ENCODE measurements at places on chromosomes 2 and 18.

GRCh38 chr2:120265006-120265405 is 12.4 kb downstream of the RALB start:
- no peak for DNase-seq

DNA sequence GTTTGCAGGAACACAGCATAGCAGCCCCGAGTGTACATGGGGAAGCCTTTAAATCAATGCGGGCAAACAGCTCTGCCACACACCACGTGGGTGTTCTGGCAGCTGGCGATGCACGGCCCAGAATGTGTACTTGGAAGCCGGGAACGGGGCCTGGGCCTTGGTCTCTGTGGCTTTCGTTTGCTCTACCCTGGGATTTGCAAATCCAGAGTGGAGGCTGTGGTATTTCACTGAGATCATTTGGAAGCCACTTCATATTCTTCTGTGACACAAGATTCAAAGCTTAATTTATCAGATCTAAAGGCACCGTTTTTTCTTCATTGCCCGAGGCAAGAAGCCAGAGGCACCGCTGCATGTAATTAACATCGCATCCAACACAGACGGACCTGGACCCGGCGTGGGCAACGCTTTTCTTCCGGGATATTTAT is 246.3 kb upstream of the MYT1L start:
- DNase-seq = no peak

DNA sequence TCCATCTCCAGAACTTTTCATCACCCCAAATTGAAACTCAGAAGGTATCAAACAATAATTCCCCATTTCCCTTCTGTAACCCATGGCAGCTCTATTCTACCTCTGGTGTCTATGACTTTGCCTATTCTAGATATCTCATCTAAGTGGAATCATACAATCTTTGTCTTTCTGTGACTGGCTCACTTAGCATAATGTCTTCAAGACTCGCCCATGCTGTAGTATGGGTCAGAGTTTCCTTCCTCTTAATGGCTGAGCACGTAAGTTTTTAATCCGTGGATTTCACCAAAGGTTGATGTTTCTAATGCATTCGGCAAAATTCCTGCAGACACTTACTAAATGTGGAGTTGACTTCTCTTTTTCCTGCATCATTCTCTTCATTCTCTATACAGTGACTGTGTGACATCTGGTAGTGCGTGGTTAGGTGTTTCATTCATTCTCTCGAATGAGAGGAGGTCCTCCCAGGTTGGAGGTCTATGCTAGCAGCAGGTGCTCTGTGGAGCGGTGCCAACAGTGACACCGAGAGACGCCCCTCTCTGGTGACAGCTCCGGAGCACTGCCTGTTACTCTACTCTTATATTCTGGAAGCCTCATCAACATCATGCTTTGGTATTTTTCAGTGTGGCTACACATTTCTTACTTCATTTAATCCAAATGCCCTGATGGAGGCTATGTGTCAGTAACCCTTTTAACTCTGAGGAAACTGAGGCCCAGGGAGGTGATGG is 50.1 kb downstream of the ATOH8 start:
- no peak for DNase-seq

GRCh38 chr18:21099442-21099841 is 12.2 kb downstream of the ROCK1 start:
- peak; percentile 82 for DNase-seq

DNA sequence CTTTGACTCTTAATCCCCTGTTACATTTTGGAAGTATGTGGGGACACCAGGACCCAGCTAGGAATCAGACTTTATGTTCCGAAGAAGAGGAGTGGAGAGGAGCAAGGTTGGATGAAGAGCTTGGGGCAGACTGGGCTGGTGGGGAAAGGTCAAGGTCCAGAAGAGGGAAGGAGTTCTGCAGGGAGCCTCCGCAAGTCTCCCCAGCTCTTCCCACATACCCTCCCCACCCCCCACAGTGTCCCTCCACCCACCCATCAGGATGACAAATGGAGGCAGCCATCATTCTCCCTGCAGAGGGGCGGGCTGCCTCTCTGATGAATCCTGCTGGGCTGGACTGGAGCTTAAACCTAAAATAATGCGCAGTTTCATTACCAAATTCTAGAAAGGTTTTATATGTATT is 77.2 kb downstream of the ACKR3 start:
- DNase-seq = no peak

DNA sequence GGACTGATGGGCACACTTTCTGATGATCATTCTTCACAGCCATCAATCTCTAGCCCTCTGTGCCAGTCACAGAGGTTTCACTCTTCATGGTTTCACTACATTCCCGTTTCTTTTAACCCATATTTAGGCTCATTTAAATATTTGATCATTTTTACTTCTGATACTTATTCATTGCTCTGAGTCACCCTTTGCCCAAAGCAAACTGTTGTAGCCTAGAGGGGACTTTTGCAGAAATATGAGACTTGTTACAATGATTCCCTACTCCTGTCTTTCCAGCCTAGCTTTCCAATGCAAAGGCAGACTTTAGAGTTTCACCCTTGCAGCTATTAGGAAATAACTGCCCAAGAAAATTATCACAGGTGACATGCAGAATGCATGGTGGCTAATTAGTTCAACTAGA is 444.2 kb downstream of the PTPRM start:
- DNase-seq = no peak

DNA sequence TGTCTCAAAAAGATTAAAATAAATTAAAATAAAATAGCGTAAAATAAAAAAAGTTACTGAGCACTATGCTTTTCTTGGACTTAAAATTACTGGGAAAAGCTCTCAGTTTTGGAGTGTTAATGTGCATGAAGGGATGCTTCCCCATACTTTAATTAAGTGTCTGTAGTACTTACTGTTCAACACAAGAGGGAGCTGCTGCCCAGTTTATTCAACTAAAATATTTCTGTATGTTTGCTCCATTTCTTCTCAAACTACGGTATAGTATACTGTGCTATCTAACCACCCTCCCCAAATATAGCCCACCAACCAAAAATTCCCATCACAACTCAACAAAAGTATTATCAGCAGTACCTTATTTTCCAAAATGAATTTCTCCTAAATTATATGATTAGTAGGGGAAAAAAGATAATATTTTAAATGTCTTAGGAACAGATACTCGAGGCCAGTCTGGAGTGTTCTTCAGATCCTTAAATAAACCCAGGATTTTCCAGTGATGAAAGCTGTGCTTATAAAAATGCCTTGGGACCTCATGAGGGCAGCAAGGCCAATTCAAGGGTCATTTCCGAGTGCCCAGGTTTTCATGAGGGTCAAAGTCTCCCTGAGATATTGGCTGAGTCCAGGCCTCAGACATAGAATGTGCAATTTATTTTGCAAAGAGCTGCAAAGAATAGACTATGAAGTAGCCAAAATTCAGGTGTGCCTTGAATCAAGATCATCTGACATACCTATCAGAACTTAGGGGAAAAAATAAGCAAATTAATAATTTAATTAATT is 64.1 kb downstream of the CHRNA1 start:
- peak; percentile 64 for DNase-seq

DNA sequence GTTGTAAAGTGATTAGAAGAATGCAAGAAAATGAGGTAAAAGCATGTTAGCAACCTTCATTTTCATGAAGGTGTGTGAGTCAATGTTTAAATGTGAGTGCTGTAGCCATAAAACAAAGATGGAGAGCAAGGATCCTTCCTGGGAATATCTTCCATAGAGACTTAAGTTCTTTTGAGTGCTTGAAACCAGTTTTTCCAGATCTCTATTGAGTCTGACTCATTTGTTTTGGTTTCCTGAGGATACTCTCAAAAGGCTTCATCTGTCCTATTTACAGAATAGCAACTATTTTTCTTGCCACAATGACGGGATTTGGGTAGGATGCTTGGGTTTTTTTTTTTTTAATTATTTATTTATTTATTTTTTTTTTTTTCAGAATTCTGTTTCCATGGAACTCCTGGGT is 45.9 kb upstream of the ASB1 start:
- no peak for DNase-seq

DNA sequence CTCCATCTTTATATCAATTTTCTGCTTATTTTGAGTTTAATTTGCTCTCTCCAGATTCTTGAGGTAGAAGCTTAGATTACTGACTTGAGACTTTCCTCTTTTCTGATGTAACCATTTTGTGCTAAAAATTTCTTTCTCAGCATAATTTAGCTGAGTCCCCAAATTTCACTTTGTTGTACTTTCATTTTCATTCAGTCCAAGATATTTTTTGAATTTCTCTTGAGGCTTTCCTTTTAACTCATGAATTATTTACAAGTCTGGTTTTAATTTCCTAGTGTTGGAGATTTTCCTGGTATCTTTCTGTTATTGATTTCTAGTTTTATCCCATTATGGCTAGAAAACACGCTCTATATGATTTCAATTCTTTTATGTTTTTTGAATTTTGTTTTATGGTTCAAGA is 144.7 kb upstream of the PGAP1 start:
- DNase-seq = no peak

DNA sequence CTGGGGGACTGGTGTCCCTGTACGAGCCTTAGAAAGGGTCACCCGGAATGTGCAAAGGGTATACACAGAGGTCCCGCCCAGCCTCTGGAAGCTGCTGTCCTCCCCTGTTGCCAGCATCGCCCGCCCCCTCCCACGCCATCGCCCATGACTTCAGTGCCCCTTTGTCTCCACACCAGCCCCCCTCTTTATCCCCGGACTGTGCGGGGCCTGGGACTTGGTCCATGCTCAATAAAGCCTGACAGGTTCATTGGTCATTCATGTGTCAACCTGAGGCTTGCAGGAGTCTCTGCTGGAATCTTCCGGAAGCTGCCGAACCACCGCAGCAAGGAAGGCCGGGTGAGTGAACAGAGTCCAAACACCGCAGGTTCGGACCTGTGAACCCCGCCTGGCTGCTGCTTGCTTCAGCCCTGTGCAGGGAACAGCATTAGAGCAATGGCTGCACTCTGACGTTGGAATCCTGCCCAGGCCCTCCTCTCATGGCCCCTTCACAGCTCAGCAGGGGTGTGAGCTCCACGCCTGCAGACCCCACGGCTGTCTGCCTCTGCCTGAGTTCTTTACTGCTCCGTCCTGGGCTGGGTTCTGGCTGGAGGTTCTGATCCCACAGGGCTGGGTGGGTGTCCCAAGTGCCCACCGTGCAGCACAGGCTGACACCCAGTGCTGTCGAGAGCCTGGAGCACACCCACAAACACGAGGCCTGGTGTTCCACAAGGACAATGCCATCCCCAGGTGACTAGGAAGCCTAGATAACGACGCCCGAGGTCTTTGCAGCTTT is 96.5 kb downstream of the SEPTIN10 start:
- DNase-seq = no peak

Data from OCI-LY7 (cell line).